OCI-LY7 (cell line): ENCODE measurements at places on chromosomes 2 and 18. TPM values are rescaled to one million over a fixed set of nuclear protein-coding genes. Genes with fewer than 3 reads are reported as not detected.

Gene CREG2
- not detected in 2 replicates for total RNA-seq

Gene SLC11A1
- 0.59 and 0.78 TPM in 2 replicates for total RNA-seq

Gene CPLX4
- total RNA-seq = not detected in 2 replicates

Gene RGPD8
- 0.22 TPM in 1 of 2 replicates, not detected in the other for total RNA-seq

Gene CCDC74A
- total RNA-seq = 27.1 and 40.2 TPM in 2 replicates

Gene NEUROD1
- not detected in 2 replicates for total RNA-seq

Gene KIAA2012
- not detected in 2 replicates for total RNA-seq

Gene KCNK3
- total RNA-seq = not detected in 2 replicates

Gene ALPG
- not detected in 2 replicates for total RNA-seq

Gene DTNA
- total RNA-seq = not detected in 2 replicates

Gene CCDC68
- total RNA-seq = not detected in 2 replicates

Gene LOXHD1
- total RNA-seq = not detected in 2 replicates

Gene TDRD15
- not detected in 2 replicates for total RNA-seq

Gene TFCP2L1
- 1.4 and 3.7 TPM in 2 replicates for total RNA-seq

Gene BCL11A
- 163 and 167 TPM in 2 replicates for total RNA-seq
